Stomach (tissue), 19 donors: ENCODE measurements at places on chromosomes 16 and 17. TPM values are rescaled to one million over a fixed set of nuclear protein-coding genes. Genes with fewer than 3 reads are reported as not detected.

GRCh38 chr16:63298993-63299392, 1262.8 kb upstream of the CDH8 start:
- H3K4me3 ChIP-seq: no peak overlapping the region
- no peaks in the 10 kb centered on the region for H3K27me3 ChIP-seq
- no peaks in the 10 kb centered on the region for H3K36me3 ChIP-seq
- no peaks in the 10 kb centered on the region for H3K4me1 ChIP-seq

DNA sequence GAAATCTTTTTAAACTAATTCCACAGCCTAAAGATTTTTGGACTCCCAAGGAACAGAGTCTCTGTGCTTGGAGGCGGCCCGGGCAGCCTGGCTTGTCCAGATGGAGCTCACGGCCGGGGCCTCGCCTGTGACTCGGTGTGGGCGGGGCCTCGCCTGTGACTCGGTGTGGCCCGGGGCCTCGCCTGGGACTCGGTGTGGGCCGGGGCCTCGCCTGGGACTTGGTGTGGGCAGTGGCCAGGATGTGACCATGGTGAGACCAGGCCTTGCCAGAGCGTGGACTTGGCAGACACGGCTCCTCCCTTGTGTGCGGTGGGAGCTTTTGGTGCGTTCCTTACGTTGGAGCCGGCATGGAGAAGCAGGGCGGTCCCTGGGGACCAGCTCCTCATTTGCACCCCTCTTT, 92.3 kb downstream of the METRNL start:
- H3K4me3 ChIP-seq: no peak overlapping the region
- H3K4me1 ChIP-seq: no peaks in the 10 kb centered on the region
- DNase-seq: peak; percentile 13
- peaks cover 8% of the 10 kb centered on the region for H3K27me3 ChIP-seq

- DNase-seq: no peak
- peak overlapping the region; percentile 90 for H3K27ac ChIP-seq
- H3K4me1 ChIP-seq: peaks cover 17% of the 10 kb centered on the region
- H3K27me3 ChIP-seq: no peaks in the 10 kb centered on the region
- no peaks in the 10 kb centered on the region for H3K36me3 ChIP-seq
- no peak overlapping the region for H3K4me3 ChIP-seq
These were observed 3.0 kb upstream of the TMEM204 start for GRCh38 chr16:1530349-1530882.

DNA sequence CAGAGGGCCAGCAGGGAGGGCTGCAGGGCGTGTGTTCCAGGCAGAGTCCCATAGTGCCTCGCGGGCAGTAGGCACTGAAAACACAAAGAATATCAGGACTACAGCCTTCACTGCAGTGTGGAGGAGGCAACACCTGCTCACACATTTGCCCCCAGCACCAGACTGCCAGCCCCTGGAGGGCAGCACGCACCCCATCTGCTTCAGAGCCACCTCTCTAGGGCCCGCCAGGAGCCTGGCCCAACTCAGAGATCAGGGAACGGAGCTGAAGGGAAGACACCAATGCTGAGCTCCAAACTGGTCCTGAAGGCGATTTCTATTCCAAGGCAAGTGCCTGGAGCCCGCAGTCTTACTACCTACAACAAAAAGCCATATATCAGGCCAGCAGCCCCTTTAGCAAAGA, 130.3 kb downstream of the ZNF423 start:
- no peak for DNase-seq
- no peak overlapping the region for H3K4me3 ChIP-seq
- H3K36me3 ChIP-seq: peaks cover 10% of the 10 kb centered on the region
- no peaks in the 10 kb centered on the region for H3K4me1 ChIP-seq

TBCD gene
- total RNA-seq: 136 TPM

DNA sequence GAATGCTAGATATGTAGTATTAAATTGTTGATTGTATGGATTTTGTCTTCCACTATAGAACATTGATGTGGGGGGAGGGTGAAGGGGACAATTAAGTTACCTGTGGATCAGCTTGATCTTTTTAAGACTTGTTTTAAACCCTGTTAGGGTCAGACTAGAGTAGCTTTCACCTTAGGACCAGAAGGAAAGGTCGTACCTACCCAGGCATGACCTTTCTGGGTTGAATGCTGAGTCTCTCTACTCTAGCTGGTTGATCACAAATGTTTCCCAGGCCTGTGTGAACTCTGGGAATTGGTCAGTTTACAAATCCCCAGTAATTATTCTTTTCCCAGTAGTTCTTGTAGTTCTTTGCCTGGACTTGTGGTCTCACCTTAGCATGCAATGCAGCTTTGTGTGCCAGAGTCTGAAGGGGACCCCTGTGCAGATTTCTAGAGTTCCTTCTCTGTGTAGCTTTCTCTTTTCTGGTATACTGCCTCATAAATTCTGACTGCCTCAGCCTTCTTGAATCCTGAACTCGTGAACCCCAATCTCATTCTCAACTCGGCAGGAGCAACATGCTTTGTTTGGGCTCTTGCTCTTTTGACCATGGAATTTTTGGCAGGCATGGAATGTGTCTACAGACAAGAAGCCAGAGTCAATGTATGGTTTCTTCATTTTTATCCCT, 54.1 kb downstream of the VMP1 start:
- H3K27me3 ChIP-seq: no peaks in the 10 kb centered on the region
- no peak overlapping the region for H3K27ac ChIP-seq
- no peak overlapping the region for H3K4me3 ChIP-seq
- H3K4me1 ChIP-seq: peaks cover 31% of the 10 kb centered on the region
- H3K36me3 ChIP-seq: peaks cover 36% of the 10 kb centered on the region

RNF112 gene
- total RNA-seq: not detected

DNA sequence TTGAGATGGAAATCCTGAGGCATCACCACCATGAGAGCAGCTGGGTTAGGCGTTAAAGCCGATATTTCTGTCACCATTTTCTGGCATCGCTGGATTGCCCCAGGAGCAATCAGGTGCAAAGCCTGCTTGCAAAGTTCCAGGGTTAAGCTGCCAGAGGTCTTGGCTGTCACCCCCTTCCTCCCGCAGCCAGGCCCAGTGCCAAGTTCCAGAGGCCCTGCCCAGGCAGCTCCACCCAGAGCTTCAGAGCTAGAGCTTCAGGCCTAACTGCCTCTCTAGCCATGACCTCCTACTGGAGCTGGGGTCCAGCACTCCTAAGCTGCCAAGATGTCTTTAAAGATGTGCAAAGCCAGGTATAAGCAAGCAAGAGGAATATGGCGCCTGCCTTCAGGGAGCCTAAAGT, 8.8 kb upstream of the TMEM238L start:
- H3K36me3 ChIP-seq: no peaks in the 10 kb centered on the region
- no peak overlapping the region for H3K4me3 ChIP-seq
- no peaks in the 10 kb centered on the region for H3K27me3 ChIP-seq
- H3K4me1 ChIP-seq: peaks cover 23% of the 10 kb centered on the region
- peak overlapping the region; percentile 21 for H3K27ac ChIP-seq

DNA sequence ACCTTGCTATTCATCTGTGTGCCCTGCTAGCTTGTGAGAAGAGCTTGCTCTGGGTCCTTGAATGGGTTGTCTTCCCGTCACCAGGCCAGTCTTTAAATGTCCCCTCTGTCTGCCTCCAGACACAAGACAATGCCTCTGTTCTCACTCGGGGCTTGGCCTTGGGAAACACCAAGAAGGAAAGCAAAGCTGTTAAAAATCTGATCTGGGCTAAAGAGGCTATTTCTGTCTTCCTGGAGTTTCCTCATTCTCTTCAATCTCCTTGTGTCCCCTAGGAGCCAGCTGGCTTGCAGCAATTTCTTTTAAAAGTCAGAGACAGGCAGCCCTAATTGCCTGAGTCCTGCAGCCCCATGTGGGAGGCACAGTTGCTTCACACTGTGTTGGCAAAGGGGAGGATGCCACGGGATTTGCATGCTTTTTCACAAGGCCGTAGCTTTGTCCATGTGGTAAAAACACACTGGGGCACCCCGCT, 2.5 kb downstream of the DNAI2 start:
- no peaks in the 10 kb centered on the region for H3K27me3 ChIP-seq
- H3K4me3 ChIP-seq: no peak overlapping the region
- H3K36me3 ChIP-seq: no peaks in the 10 kb centered on the region
- no peak for DNase-seq
- peaks cover 6% of the 10 kb centered on the region for H3K4me1 ChIP-seq

DNA sequence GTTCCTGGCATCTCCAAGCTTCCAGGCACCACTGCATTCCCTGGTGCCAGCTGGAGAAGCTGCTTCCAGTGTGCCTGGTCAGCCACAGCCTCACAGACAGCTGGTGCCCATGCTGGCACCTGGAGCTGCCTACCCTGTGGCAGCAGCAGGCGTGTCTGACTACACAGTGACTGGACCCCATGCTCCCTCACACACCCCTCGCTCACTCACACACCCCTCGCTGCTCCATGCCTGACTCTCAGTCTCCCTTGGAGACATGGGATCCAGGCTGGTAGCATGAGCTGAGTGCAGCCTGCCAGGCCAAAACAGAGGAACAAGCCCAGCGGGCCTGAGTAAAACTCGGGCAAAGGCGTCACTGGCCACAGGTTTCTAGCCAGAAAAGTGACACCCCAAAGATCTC, 59.1 kb upstream of the SMIM36 start:
- H3K27me3 ChIP-seq: no peaks in the 10 kb centered on the region
- DNase-seq: no peak
- H3K4me3 ChIP-seq: no peak overlapping the region
- H3K4me1 ChIP-seq: peaks cover 15% of the 10 kb centered on the region
- no peak overlapping the region for H3K27ac ChIP-seq
- no peaks in the 10 kb centered on the region for H3K36me3 ChIP-seq

NOL11 gene
- total RNA-seq: 53.2 TPM

TNFSF13 gene
- total RNA-seq: 15.6 TPM

MFAP4 gene
- 125 TPM for total RNA-seq

BTBD17 gene
- not detected for total RNA-seq

- no peaks in the 10 kb centered on the region for H3K27me3 ChIP-seq
- DNase-seq: peak; percentile 52
- no peaks in the 10 kb centered on the region for H3K36me3 ChIP-seq
- peaks cover 5% of the 10 kb centered on the region for H3K4me1 ChIP-seq
- no peak overlapping the region for H3K4me3 ChIP-seq
These were observed 129.3 kb upstream of the KCNJ16 start for GRCh38 chr17:69945698-69946185.

OR1D2 gene
- total RNA-seq: not detected

DNA sequence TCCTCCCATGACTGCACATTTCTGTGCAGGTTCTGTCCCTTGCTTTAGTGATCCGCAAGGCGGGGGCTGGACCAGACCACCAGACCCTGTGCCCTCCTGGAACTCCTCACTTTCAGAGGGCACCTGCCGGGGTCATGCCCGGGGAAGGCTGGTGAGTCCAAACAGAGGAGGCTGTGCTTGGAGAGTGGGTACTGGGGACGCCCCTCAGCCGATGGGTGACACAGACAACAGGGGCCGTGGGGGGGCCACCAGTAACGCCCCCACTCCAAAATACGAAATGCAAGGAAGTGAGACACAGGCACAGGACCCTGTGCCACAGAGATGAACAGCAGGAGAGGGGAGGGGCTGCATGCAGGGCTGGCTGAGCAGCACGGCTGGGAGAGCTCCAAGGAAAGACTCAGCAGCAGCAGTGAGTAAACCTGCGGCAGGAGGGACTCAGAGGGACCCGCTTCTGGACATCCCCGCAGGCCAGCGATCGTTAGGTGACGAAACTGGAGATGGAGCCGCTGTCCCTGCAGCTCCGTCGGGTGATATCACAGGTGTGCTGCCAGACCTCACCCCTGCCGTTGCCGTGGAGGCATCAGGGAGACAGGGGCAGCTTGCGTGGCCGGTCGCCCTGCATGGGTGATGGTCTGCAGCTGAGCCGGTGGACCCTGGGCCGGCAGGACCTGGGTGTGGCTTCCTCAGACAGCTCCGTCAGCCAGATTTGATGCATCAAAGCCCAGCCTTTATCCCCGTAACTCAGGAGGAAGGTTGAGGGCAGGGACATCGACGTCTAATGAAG, 71.2 kb upstream of the GNG13 start:
- no peaks in the 10 kb centered on the region for H3K36me3 ChIP-seq
- H3K27ac ChIP-seq: no peak overlapping the region

GRCh38 chr17:81672954-81673353, 6.4 kb downstream of the CCDC137 start:
- H3K4me3 ChIP-seq: no peak overlapping the region
- H3K27ac ChIP-seq: no peak overlapping the region
- H3K4me1 ChIP-seq: peaks cover 13% of the 10 kb centered on the region

EME1 gene
- total RNA-seq: 0.87 TPM

KRTAP3-2 gene
- total RNA-seq: not detected

C17orf78 gene
- not detected for total RNA-seq

KRT28 gene
- not detected for total RNA-seq

ITGAX gene
- 6.7 TPM for total RNA-seq

SLC5A11 gene
- total RNA-seq: not detected

DNA sequence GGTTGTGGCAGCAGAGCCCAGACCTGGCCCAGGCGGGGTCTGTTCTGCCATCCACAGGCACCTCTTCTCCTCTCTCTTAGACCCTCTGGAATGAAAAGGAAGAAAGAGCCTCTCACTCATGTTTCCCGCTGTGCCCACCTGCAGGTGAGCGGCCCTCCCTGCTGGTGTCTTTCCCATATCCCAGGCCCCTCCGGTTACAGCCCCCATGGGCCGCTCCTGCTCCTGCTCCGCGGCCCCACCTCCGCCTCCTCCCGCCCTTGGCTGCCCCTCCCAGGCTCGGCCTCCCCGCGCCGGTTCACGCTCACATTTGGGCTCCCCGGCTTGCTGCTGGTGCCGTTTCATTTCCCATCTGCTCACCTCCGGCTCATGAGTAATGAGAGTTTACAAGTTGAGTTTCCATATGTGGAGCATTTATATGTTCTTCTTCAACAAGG, 98.7 kb upstream of the SDK2 start:
- peaks cover 7% of the 10 kb centered on the region for H3K4me1 ChIP-seq
- no peak overlapping the region for H3K27ac ChIP-seq
- no peaks in the 10 kb centered on the region for H3K36me3 ChIP-seq
- peaks cover 94% of the 10 kb centered on the region for H3K27me3 ChIP-seq
- H3K4me3 ChIP-seq: no peak overlapping the region
- DNase-seq: peak; percentile 25

CNGB1 gene
- total RNA-seq: 0.73 TPM

DNA sequence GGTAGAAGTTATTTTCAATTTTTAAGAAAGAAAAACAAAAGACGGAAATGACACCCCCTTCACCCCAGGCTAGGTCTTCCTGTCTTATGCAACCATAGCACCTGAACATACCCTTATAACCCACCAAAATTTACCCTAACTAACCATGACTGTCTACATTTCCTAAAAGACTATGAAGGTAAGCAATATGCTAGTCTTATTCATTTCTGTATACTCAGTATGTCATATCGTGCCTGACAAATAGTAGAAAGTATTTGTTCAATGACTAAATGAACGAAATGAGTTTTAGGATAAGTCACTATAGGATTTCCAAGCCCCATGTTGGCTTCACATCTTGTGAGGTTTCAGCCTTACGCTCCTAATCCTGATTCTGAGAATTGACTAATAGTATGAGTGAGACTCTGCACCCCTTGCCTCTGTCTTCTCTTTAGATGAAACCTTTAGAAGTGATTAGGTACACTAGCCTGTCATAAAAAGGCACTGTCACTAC, 6.5 kb downstream of the ADAT1 start:
- peaks cover 29% of the 10 kb centered on the region for H3K36me3 ChIP-seq
- no peaks in the 10 kb centered on the region for H3K27me3 ChIP-seq
- no peak overlapping the region for H3K27ac ChIP-seq
- H3K4me3 ChIP-seq: no peak overlapping the region

DNA sequence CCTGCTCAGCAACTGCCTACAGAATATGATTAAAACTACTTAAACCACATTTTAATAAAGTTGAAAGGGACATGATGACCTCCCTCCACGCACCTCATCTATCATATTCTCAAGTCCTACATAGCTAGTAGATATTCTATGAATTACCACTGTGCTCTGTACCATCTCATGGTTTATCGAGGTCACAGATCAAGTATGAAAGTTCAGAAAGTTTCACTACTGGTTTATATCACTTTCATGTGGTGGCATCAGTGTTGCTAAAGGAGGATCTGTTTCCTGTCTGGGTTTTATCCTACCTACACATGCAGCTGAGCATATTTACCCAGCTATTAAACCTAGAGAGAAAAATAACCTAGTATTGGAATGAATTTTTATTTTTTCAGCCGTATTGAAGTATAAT, 214.9 kb upstream of the MON1B start:
- DNase-seq: peak; percentile 5
- no peak overlapping the region for H3K4me3 ChIP-seq
- no peak overlapping the region for H3K27ac ChIP-seq
- no peaks in the 10 kb centered on the region for H3K4me1 ChIP-seq
